ENCODE measurements at places on chromosomes 3 and 15.

DNA sequence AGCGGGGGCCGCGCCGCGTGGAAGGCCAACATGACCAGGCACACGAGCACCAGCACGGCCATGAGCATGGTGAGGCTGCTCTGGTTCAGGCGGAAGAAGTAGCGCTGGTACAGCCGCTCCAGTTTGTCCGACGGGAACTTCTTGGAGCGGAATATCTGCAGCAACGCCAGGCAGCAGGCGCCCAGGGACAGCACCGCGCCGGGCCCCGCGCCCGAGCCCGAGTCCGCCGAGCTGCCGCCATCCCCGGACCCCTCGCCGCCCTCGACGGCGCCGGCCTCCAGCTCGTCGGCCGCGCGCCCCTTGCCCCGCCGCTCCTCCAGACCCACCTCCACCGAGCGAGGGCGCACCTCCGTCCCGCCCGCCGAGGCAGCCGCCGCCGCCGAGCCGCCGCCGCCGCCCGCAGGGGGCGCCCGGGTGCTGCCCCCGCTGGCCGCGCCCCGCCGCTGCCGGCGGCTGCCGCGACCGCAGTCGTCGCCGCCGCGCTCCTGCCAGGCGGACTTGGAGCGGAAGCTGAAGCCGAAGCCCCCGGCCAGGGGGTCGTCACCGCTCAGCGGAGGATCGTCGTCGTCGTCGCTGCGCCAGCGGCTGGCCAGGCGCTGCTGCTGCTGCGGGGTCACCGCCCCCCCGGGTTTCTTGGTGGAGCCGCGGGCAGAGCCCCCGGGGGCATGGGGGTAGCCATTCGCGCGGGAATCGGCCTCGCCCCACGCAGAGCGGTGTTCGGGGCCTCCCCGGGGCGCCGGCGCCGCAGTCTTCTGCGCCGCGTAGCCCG, 957 bp downstream of the ADCY5 start:
- peak; percentile 59 for DNase-seq

GRCh38 chr3:189137416-189137815, 34.4 kb upstream of the TPRG1 start:
- no peak for DNase-seq

DNA sequence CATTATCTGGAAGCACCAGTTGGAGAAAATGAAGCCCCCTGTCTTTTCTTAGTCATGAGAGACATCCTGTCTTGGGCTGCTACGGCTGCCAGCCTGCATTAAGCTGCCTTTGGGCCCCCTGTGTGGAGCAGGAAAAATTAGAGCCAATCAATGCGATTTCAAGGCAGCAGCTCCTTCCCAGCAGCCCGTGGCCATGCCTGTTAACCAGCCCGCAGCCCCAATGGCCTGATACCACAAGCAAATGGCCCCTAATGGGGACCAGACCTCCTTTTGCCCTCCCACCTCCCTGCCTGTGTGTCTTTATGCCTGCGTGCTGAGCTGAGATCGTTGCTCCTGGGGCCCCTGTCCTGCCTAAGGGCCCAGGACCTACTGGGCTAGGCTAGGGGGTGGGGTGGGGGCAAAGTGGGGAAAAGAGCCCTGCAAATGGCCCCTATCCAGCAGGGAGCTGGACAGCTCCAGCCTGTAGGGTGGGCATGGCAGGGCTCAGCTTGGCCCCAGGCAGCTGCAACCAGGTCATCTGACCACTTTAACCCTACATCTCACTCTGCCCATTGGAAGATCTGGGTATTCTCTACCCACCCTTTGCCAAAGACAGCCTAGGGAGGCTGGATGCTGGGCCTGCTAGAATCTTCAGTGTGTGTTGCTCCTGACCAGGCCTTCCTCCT, 53.8 kb upstream of the MRPS22 start:
- DNase-seq, result no peak

GRCh38 chr3:44420676-44421075, 56.8 kb downstream of the ZNF445 start:
- DNase-seq, result no peak

- no peak for DNase-seq
Observed at GRCh38 chr15:51046799-51047449, 47.8 kb downstream of the TNFAIP8L3 start.

DNA sequence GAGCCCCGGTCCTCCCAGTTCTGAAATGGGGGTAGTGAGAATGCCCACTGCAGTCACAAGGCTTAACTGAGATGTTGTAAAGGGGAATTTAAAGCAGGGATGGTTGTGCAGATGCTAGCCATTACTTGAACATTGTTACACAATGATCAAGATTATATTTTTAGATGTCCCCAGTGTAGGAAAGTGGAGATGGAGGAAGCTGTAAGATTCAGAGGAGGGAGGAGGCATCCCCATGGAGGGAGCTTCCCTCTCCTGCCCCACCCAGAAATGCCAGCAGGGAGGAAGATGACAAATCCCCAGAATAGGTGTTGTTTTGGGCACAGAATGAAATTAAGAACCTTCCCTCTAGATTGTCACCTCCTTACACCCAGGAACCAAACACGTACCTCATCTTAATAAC, 46.1 kb downstream of the EFCAB12 start:
- DNase-seq, result no peak

GRCh38 chr3:120773932-120774331, 31.4 kb downstream of the GTF2E1 start:
- no peak for DNase-seq

DNA sequence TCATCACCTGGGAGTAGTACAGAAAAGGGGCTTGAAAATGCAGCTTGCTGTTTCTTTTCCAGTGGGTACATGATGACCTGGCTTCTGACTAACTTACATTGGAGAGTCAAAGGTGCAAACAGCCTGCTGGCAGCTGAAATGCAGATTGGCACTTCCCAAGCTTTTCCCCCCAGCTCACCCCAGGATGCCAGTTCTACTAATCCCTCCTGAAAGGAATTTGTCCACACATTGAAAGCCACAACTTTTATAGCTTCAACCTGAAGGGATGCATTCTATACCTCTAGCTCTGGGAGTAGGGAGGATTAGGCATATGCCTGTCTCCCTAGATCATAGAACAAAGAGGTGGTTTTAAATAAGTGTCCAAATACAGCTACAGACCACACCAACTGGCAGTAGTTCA, 281.7 kb downstream of the EFHB start:
- no peak for DNase-seq

DNA sequence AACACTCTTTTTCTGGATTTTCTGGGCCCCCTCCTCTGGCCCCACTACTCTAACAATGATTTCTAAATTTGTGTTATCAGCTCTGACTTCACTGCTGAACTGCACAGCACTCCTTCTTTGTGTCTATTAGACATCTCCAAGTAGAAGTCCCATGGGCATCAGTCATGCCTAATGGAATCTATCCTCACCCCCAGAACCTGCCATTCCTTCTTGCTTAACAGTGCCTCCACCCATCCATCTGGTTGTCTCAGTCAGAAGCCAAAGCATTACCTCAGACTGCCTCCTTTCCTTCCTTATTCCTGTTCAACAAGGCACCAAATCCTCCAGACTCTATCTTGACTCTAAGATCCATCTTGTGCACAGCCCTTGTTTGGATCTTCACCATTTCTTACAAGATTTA, 36.2 kb downstream of the SSR3 start:
- DNase-seq, result no peak

- DNase-seq, result no peak
Observed at GRCh38 chr3:184348057-184348382, 10.6 kb downstream of the FAM131A start.

DNA sequence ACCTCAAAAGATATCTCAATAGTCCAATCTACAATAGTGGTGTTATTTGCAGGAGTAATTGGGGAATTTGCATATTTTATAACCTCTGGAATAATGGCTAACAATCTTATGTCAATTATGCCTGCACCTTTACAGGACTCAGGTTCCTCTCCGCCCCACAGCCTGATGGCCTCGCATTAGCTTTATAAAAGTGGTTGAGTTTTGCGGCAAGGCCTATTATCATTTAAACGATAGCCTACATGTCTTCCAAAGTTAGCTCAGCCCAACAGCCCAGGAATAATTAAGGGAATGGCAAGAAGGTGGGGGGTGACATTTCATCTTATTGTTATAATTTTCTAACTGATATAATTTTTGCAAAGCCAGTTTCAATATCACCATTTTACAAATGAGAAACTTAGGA, 97.3 kb downstream of the RTP4 start:
- no peak for DNase-seq

GRCh38 chr3:52681596-52681995, 4.1 kb downstream of the PBRM1 start:
- no peak for DNase-seq

DNA sequence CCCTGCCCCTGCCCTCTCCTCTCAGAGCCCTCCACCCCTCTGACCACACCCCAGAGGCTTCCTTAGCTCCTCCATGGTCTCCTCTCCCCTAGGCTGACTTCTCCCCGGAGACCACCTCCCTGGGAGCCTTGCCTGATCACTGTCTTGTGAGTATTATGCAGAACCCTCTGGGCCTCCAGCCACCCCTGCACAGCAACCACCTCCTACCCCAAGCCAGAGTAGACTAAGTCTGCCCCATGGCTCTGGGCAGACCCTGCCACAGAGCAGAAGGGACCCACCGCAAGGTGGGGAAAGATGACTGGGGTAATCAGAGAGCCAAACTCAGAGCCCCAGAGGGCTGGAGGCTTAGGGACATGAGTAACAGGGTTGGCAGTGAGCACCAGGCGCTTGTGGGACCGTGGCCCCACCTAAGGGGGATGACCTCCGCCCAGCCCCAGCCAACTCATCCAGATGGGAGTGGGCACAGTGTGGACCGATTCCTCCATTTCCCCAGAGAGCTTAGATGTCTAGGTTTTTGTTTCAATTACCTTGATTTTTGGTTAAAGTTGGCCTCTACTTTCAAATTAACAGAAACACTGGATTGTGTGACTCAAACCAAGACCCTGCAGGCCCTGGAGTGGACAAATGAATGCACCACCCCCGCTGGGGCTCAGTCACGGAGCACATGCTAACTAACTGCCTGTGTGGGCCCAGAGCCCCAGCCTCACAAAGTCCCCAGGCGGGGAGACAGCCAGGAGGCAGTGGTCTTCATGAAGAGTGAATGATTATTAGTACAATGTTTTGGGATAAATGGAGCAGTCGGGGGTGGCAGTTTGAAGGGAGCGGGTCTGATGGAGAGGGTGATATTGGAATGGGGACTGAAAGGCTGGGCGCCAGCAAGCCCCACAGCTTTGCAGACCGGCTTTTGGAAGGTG, 119.4 kb upstream of the PRR20G start:
- no peak for DNase-seq

- no peak for DNase-seq
Observed at GRCh38 chr3:33749546-33750210, 31.6 kb upstream of the CLASP2 start.

- DNase-seq, result no peak
Observed at GRCh38 chr3:143697975-143698374, 150.3 kb downstream of the SLC9A9 start.

DNA sequence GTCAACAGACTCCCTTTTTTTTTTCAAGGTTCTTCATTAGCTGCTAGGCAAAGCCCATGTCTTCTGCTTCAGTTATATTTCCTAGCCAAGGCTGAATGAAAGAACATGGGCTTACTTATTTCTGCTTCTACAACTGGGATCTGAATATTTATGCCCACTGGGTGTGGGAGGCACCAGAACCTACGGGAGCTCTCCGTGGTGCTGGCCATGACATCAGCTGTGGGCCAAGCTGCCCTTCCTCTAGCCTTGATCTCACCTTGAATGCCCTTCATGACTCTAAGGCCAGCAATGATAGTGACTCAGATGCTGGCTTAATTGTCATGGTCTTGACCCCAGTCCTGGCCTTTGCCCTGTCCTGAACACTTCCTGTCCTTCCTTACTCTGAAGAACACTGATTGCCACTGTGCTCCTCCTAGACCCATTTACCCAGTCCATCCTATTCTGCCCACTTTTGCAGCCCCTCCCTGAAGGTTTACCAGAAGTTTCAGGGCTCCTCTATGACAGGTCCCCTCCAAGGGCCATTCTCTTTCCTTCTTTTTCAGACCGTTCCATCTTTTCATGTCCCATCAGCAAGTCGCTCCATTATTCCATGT, 32.8 kb upstream of the PRR20G start:
- DNase-seq, result no peak

- DNase-seq, result peak; percentile 82
Observed at GRCh38 chr3:33074217-33075067, 22.5 kb downstream of the GLB1 start.

- no peak for DNase-seq
Observed at GRCh38 chr3:2300938-2301337, 202.3 kb downstream of the CNTN4 start.

- no peak for DNase-seq
Observed at GRCh38 chr3:156389449-156389950, 165.4 kb downstream of the SSR3 start.

GRCh38 chr15:65938604-65939003, 69.3 kb downstream of the RAB11A start:
- no peak for DNase-seq

DNA sequence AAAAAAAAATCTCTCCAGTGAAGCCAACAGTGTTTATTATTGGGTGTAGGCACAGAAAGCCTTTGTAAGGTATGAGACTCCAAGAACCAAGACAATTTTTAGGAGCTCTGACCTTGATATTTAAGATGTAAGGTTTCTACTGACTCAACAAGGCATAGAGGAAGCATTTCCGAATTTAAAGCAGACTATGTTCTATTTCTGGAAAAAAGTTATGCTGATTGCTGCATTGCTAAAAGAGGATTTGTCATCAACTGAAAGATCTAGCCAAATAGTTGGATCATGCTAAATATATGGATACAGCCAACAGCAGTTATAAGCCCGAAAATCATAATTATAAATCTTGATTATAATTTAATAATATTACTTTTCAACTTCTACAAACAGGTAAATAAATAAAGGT, 53.3 kb upstream of the MELTF start:
- DNase-seq, result no peak

DNA sequence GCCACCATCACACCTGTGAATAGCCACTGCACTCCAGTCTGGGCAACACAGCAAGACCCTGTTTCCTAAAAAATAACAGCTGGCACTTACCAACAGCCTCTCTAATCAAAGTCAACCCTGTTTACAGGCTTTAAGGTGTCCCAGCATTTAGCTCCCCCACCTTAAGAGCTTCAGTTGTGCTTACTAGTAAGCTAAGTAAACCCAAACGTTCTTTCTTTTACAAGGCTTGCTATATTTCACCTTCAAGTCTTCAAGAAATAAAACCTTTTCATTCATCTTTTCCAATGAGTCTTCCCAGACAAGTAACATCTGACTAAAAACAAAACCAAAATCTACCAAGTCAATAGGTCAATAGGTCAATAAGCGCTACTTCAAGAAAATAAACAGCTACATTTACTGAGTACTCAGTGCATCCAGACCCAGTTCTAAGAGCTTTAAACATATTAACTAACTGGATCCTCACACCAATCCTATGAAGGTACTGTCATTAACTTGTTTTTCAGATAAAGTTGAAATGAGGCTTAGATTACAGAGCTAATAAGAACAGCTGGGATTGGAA, 62.4 kb downstream of the PBRM1 start:
- DNase-seq, result no peak

DNA sequence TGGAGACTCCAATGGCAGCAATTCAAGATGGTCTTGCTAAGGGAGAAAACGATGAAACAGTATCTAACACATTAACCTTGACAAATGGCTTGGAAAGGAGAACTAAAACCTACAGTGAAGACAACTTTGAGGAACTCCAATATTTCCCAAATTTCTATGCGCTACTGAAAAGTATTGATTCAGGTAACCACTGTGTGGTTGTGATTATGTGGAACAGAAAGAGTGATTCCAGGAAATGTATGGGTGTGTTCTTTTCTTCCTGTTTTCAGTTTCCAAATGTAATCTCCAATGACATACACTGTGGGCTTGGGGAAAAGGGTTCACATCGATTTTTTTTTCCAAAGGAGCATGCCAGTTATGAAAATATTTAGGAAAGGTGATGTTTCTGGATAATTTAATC, 10.9 kb downstream of the SCG3 start:
- no peak for DNase-seq

Data from activated CD4-positive, alpha-beta T cell treated with anti-CD3 and anti-CD28 coated beads for 48 hours (primary cell).